ENCODE measurements at places on chromosomes 12 and 14.
A peak's percentile ranks its signal among the peaks of the same experiment; 100 is the strongest.

GRCh38 chr12:4238577-4238976, 35.0 kb upstream of the CCND2 start:
- no peak for DNase-seq

GRCh38 chr12:28793581-28794151, 355.4 kb upstream of the FAR2 start:
- no peak for DNase-seq

DNA sequence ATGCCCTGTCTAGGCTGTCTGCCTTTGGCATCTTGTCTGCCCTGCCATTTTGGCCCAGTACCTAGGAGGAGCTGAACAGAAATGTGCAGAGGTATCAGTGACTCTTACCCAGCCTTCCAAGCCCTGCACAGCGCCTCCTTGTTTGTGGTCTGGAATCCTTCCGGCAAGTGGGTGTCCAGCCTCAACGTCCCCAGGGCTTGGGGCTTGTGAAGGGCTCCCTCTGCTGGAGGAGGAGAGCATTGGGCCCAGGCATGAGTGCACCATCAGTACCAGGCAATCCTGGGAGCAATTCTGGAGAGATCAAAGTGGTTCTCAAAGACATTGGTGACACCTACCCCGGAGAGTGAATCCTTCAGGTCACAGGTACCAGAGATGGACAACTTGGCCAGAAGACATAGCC, 2.4 kb upstream of the TCL1B start:
- DNase-seq, result peak; percentile 54

DNA sequence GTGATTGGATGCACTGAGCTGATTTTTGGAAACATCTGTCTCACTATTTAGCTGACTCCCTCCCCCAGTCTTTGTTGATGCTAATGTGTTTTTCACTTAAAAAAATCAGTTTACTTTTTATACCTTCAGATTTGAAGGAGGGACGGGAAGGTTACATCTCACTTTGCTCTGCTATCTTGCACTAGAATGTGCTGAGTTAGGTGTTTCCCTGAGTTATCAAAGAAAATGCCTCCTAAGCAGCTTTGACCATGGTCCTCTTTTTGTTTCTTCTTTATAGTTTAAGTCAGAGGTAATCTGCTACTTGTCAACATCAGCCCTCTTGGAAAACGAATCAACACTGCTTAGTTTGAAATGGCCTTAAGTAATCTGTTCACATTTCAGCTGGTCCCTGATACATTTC, 222.0 kb downstream of the TMEM132D start:
- DNase-seq, result no peak

DNA sequence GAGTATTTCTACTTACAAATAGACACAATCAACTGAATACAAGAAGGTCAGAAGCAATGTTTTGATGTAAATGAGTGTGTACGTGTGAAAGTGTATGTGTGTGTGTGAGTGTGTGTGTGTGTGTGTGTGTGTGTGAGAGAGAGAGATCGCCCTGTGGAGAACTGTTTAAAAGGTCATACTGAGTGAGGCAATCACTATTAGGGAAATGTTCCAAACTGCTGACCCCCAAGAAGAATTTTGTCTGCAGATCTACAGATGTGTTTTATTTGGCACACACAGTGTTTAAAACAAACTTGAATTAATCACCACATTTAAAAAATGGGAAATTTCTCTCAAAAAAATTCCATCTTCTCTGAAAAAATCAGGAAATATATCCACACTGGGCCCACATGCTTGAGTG, 1069.1 kb downstream of the SLC6A15 start:
- DNase-seq, result no peak

DNA sequence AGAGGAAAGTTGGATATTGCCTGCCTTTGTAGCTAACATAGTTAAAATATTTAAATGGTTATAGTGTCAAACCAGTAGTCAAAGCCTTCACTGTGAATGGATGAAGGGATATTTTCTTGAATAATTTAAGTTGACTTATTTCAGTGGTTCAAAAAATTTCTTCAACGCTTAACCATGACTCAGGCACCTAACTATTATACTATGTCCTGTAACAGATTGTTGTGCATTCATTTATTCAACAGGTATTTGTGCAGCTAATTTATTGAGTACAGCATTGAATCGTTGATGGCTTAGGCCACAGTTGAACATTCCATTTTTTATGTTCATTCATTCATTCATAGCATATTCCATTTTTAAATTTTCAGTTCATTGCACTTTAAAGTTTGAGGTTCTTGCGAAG, 9.2 kb downstream of the HIF1A start:
- no peak for DNase-seq

GRCh38 chr12:84698576-84699333, 213.8 kb downstream of the SLC6A15 start:
- DNase-seq, result no peak

DNA sequence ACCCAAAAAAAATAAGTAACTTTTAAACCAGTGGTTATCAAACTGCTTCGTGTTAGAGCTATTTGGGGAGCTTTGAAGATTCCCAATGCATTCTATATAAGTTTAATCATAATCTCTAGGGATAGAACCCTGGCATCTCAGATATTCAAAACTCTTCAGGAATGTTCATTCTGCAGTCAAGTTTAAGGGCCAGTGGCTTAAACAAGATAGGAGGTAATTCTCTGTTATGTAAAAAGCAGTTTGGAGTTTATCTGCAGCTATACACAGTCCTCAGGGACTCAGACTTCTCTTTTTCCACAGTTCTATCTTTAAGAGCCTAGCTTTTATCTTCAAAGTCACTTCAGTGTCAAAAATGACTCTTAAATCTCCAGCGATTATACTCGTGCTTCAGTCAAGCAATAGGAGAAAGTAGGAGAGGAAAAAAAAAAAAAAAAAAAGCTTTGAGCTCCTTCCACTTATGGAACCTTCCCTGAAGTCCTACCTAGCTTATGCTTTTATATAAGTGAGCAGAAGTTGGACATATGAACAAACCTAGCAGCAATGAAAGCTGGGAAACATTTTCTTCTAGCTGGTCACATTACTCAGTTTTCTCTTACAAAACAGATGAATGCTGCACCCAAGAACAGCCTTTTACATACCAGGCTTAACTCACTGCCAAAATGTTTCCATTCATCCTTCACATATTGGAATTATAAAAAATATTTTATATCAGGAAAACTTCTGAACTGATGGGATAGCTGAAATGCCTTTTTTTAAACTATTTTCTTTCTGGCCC, 302.8 kb downstream of the FSCB start:
- no peak for DNase-seq

GRCh38 chr14:24710403-24711112, 76.6 kb upstream of the GZMB start:
- no peak for DNase-seq

- DNase-seq, result no peak
Observed at GRCh38 chr12:114226241-114226928, 179.6 kb downstream of the TBX5 start.

DNA sequence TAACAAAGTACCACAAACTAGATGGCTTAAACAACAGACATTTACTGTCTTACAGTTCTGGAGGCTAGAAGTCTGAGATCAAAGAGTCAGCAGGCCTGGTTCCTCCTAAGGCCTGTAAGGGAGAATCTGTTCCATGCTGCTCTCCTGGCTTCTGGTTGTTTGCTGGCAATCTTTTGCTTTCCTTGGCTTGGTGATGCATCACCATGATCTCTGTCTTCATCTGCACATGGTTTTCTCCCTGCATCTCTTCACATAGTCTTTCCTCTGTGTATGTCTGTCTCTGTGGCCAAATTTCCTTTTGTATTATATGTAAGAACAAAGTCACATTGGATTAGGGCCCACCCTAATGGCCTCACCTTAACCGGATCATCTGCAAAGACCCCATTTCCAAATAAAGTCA, 168.5 kb downstream of the CAPZA3 start:
- no peak for DNase-seq

DNA sequence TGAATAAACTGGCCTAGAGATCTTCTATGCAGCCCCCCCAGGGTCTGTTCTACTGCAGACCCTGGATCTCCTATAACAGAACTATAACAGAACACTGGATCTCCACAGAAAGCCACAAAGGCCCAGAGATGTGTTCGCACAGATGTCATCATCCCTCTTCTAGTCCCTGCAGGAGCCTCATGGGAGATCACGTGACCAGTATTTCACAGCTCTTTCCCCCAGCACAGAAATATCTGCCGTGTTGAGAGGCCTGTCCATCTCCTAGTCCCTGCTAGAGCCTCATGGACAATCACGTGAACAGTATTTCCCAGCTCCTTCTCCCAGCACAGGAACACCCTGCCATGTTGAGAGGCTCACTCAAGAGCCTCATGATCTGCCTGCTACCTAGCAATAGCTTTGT, 331.7 kb downstream of the NRXN3 start:
- no peak for DNase-seq

DNA sequence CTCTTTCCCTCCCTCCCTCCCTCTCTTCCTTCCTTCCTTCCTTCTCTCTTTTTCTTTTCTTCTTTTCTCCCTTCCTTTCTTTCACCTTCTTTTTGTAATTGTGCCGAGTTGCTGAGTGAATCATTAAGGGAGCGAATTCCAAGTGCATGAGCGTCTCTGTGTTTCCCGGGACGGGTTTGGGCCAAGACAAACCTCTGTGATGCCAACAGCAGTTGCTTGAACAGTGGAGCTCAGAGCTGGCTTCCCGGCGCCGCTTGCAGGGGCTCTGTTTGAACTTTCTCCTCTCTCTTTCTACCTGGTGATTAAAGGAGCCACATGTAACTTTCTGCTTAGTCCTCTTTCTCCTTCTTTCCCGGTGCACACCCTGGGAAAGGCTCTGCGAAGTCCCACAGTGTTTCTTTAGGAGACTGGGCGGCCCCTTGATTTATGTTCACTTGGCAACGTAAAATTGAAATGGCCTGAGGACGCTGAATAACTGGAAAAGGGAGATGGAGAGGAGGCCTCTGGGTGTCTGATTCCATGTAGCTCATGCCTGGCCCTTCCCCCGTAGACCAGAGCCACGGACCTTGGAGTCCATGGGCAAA, 33.7 kb upstream of the MAP1LC3B2 start:
- no peak for DNase-seq

DNA sequence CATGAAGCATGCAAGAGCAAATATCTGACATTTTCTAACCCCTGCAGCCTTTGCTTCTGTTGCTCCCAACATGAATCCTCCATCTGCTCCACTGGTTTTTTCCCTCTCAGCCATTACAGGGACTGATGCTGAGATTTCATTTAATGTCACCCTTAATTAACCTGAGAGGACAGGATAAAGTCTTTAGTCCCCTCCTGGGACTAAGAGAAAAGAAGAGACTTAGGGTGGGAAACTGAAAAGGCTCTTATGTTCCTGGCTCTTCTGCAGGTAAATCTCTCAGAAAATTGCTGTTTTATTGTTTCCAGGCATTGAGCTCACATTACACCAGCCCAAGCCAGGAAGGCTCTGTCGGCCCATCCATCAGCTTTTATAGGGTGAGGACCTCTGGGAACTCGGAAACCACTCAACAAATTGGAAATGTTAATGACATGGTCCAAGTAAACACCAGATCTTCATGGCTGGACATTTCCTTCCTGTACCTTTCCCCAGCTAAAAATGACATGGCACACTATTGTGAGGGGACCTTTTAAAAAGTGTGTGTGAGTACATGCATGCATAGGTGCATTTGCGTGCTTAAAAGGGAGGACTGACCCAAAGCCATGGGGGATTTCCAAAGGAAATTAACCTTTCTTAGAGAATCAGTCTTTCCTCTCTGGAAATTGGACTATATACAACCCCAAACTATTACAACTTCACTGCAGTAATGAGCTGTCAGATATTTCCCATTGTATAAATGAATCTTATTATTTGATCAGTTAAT, 408.1 kb upstream of the TMTC1 start:
- no peak for DNase-seq

- no peak for DNase-seq
Observed at GRCh38 chr12:53231921-53232645, at the start of gene RARG. TSS of gene RARG (minus strand) at chr12:53232209. CDS start at chr12:53227545, 4,664 bp downstream.

DNA sequence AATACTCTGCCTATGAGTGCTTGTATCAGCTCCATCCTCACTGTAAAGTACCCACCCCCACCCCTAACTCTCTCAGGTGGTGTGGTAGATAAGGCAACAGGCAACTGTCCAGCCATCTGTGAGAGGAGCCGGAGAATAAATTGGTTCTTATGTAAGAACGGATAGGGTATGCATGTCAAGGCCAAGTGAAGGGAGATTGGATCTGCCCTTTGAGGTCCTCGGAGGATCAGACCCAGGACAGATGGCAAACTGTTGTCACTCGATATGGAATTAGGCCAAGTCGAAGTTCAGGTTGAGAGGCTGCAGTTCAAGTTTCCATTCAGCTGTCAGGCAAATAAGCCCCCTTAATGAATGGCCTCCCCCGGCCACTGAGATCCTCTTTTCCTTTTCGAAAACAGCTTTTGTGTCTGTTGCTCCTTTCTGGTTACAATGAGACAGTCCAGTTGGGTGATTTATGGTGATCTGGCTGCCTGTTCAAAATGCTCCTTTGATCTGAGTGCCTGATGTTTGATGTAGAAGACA, 120.3 kb downstream of the VRK1 start:
- DNase-seq, result no peak

- DNase-seq, result no peak
Observed at GRCh38 chr12:51183816-51184215, 10.9 kb upstream of the TFCP2 start.

DNA sequence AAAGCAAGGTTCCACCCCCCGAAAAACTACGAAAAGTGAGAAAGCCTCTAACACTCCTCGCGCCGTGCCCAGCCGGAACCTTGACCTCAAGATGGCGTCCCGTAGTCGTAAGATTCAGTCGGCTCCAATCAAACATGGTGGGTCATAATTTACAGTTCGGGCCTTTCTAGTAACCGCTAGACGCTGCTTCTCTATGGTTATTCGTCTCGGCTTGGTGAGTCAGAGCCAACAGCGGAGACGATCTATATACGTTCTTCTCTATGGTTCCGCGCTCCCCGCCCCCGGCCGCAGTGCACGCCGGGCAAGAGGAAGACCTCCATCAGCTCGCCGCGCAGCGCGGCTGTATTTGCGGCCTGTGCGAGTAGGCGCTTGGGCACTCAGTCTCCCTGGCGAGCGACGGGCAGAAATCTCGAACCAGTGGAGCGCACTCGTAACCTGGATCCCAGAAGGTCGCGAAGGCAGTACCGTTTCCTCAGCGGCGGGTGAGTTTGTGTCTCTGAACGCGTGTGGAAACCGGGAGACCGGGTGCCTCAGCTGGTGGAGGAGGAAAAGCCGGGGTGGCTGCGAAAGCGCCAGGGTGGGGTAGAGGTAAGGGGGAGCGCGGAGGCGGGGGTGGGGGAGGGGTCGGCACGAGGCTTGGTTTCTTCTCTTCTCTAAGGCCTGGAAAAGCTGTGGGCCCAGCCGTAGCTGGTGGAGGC, at the start of gene RBM25:
TSS of gene RBM25 (plus strand) at position 311 of the 698 bp plus-strand sequence. CDS start 13,108 bp downstream, outside the sequence.
- peak; percentile 91 for DNase-seq

- no peak for DNase-seq
Observed at GRCh38 chr14:98133806-98134205, 1138.2 kb downstream of the BCL11B start.

DNA sequence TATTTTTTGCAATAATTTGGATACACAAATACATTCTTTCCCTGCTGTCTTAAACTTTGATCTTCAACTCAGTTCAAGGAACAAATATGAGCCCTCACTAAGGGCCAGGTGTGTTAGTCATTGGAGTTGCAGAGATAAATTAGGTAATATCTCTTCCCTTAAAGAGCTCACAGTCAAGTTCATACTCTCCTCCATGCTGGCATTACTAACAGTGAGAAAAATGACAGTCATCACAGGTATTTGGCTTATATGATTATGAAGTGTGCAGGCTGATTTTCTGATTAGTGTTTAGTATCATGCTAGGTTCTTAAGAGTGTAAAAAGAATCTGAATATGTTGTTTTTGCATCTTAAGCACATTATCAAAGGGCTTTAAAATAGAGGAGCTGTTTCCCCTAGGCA, 594.7 kb downstream of the CCER1 start:
- DNase-seq, result no peak

Data from GM18507 (cell line).